SJSA1 (cell line): ENCODE measurements at places on chromosomes 6 and 20.

GRCh38 chr6:12152023-12152970 is 137.9 kb upstream of the EDN1 start:
- no peak for DNase-seq

- no peak for DNase-seq
Measured at GRCh38 chr6:129476810-129477209, 233.2 kb downstream of the ARHGAP18 start.

DNA sequence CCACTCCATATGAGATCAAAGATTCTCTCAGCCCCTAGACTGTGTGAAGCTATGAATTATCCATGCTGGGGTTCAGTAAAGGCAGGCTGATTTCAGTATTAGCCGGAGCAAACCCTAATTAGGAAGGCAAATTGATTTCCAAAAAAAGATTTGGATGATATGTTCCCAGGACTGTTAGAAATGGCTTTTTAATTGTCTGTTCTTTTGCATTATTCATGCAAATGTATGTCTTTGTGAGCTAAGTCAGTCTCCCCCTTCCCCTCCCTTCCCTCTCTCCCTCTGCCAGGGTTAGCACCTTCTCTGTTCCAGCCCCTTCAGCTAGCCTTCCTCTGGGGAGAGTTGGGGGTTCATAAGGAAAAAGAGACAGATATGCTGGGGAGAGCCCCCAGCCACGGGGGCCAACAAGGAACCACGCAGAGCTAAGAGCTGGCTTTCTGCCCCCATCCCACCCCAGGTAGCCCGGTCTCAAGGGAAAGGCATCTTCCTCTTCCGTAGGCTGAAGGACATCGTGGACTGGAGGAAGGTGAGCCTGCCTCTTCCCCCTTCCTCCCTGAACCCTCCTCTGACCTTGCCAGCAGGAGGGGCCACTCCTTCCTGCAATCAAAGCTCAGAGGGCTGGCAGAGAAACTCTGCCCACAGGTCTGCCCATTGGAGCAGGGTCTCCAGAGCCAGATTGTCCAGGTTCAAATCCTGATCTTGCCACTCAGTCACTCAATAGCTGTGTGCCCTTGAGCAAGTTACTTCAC is 32.3 kb downstream of the PDRG1 start:
- no peak for DNase-seq

DNA sequence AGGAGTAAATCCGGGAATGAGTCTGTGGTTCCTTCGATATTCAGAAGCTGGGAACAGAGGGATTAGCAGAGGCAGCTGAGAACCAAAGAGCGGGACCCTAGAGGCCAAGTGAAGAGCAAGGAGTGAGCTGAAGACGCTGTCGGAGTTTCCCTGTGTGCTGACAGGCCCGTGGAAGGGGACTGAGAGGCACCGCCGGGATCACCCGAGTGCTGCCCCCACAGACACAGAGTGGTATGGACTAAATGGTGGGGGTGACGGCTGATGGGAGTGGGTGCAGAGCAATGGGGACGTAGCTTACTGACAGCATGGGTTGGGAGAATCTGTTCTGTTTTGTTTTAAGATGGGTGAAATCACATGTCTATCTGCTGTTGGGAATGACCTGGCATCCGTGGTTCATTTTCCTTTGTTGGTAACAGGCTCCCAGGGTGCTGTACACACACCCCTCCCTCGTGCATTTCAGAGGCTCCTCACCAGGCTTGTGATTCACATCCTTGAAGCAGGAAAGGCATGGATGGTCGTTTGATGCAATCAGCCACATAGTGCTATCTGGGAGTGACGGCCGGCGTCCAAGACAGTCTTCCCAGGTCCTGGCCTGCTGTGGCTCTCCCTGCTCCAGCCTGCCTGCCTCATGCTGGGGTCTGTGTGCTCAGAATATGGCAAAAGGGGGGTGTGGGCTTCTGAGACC is 97.4 kb downstream of the THBS2 start:
- peak; percentile 41 for DNase-seq

GRCh38 chr6:14635195-14635594 is 517.6 kb downstream of the CD83 start:
- DNase-seq = no peak

GRCh38 chr6:157806856-157807215 is 16.2 kb upstream of the SNX9 start:
- no peak for DNase-seq

DNA sequence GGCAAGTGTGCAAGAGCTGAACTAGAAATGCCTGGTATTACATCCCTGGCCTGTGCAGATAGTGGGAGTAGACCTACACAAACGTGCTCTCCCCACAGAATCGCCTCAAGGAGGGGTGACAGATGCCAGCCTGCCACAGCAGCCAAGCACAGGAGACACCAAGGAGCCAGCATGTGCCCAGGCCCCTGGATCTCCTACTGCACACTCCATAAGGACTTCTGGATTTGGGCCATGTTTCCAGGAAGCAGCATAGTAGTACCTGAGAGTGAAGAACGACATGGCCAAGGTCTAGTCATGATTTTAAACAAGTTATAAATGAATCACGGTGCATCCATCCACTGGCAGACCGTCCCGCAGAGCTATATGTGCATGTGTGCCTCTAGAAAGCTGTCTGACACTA is 232.2 kb downstream of the SYNDIG1 start:
- DNase-seq = no peak
